ENCODE measurements at places on chromosomes 12 and 14.

GRCh38 chr12:47314996-47315395, 235.2 kb upstream of the AMIGO2 start:
- no peak for DNase-seq

- no peak for DNase-seq
These were observed 5.3 kb downstream of the DYRK4 start for GRCh38 chr12:4567073-4567881.

- DNase-seq = no peak
These were observed 108.4 kb downstream of the MED13L start for GRCh38 chr12:116169071-116169470.

GRCh38 chr14:57754527-57754926, 111.4 kb downstream of the SLC35F4 start:
- DNase-seq = no peak

GRCh38 chr14:96134508-96134907, 70.1 kb upstream of the BDKRB2 start:
- DNase-seq = no peak

- DNase-seq = peak; percentile 41
These were observed 127.4 kb downstream of the CRADD start for GRCh38 chr12:93804392-93805179.

- DNase-seq = peak; percentile 64
These were observed 31.8 kb upstream of the RAD51AP1 start for GRCh38 chr12:4506870-4507269.

DNA sequence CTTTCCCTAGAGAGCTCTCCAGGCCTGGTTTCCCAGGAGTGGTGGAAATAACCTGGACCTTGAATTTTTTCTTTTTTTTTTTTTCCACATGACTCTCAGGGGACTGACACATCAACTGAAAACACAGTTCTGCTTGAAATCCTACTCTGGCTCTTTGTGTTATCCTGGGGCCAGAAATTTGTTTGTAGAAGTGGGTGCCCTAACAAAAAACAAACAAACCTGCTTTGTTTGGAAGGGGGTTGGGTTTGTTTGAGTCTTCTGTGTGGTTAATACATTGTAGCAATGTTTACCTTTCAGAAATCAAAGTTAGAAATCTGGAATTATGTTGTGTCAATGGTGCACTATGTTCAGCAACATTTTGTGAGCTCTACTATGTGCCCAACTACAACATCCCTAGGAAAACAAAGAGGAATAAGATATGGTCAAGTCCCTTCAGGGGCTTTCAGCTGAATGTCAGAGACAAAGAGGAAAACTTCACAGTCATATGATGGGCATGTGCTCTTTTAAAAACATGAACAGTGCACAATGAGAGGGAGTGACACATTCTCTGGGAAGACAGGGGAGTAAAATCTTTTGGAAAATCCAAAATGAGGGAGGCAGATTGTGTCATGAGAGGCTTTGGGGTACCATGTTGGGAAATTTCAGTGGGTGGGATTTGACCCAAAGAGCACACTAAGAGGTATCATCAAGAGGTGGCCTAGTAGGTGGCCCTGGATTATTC, 1.5 kb upstream of the IGF1 start:
- DNase-seq = no peak

DNA sequence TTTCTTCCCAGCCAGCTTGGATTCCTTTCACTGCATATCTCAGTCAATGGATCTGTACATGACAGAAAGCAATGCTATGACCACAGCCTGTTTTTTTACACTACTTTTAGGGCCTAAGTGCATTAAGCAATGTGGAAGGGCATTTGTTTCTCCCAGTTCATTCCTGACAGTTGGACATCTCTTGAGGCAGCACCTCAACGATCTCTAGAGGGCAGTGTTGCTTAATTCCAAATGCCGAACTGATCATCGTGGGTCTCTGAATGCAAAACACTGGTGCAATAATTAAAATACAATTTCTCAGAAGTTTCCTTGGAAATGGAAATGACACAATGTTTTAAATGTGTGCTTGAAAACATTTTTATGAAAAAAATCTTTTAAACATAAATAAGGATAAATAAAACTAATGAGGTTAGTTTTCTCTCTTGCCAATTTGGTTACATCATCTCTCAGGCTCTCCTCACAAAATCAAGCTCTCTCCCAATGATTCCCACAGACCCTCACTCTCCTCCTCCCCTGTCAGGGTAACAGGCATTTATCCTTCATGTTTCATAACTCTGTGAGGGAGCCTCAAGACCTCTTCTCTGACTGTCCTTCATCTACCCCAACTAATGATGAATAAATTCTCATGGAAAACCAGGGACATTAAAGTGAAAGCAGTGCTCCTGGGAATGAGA, 192.4 kb upstream of the SLC16A7 start:
- peak; percentile 81 for DNase-seq

DNA sequence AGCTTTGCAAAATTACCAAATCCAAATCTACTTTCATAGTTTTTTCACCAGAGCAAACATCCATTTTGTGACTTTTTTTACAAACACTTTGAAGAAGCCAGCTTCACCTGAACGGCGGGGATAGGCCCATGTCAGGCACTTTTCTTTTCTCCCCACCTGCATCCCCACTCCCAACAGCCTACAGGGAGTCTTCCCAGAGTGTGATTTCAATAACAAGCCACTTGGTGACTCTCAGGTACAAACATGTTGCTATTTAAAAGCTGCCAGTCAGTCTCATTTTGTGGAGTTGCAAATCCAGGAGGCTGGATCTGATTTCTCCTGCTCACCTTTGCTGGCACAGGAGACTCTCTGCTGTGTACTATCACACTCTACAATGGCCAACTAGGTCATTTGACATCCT, 285.5 kb downstream of the KCNH5 start:
- no peak for DNase-seq
